Mucosa of descending colon (tissue), 3 donors: ENCODE measurements at places on chromosomes 5 and 9. TPM values are rescaled to one million over a fixed set of nuclear protein-coding genes. Genes with fewer than 3 reads are reported as not detected.

Gene TEX48
- not detected for total RNA-seq

Gene LRRC14B
- total RNA-seq = not detected

Gene LCN6
- total RNA-seq = 1.0 TPM

Gene TJP2
- 124 TPM for total RNA-seq

Gene RORB
- 0.19 TPM for total RNA-seq

Gene MYMK
- not detected for total RNA-seq

Gene HTR4
- total RNA-seq = 17.3 TPM

Gene TAF11L11
- total RNA-seq = not detected

GRCh38 chr5:110441035-110441434, 285.4 kb downstream of the TMEM232 start:
- no peak for DNase-seq

DNA sequence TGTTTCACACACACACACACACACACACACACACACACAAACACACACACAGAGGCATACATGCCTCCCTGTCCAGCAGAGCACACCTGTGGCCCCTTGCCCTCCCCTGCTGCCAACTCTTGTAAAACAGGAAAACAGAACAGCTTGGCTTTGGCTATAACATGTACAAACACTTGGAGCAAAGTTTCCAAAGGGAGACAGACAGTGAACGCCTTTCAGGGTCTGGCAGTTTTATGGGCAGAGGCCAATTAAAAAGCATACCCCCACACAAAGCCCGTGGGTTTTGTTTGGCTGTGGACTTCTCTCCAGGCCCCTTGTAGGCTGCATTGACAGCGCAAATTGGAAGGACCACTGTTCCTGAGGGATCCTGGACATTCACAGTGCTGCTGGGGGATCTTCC, 265.6 kb downstream of the PAPPA start:
- DNase-seq = no peak

- DNase-seq = no peak
Measured at GRCh38 chr9:73371801-73372200, 220.1 kb downstream of the ANXA1 start.

DNA sequence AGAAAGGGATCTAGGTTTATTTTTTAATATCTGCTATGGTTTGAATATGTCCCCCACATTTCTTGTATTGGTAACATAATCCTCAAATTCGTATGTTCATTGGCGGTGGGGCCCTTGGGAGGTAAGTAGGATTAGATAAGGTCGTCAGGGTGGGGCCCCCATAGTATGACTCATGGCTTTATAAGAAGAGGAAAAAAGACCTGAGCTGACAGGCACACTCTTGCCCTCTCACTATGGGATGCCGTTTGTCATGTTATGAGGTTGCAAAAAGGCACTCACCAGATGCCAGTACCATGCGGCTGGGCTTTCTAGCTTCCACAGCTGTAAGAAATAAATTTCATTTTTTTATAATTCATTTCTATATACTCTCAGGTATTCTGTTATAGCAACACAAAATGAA, 67.3 kb upstream of the SGCD start:
- no peak for DNase-seq

DNA sequence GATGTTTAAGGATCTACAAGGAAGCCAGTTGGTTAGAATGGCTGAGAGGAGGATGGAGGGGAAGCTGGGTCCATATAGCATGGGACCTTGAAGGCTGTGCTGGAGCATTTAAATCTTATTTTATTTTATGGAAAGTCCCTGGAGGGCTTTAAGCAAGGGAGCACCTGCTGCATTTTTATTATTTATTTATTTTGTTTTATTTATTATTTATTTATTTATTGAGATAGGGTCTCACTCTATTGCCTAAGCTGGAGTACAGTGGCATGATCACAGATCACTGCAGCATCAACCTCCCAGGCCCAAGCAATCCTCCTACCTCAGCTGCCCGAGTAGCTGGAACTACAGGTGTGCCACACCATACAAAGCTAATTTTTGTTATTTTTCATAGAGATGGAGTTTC, 4.9 kb upstream of the MVB12B start:
- no peak for DNase-seq

DNA sequence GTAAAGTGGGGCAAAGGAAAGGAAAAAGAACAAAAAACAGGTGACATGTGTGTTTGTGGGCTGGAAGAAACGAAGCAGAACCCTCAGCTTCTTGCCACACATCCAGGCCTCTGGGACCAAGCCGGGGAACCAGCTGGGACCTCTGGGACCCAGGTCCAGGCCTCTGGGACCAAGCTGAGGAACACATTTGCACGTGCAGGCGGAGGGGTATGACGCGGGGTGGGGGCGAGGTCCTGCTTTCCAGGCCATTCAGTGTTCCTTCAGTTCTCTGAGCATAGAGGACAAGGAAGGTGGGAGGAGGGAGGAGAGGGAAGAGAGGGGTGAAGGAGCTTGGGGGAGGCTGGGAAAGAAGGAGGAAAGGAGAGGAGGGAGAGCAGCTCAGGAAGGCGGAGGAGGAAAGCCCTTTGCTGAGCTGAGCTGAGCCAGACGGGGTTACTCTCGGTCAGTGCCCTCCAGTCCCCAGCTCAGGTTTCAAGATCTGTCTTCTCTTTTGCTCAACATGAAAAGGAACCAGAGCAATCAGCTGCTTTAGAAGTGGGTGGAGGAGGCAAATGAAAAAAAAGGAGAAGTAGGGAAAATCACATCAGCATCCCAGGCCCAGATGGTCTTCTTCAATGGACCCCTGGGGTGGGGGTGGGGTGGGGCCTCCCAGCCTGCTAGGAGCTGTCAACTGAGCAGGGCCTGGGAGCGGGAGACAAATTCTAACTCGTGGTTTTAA, 59.1 kb downstream of the ABCA1 start:
- DNase-seq = peak; percentile 36

DNA sequence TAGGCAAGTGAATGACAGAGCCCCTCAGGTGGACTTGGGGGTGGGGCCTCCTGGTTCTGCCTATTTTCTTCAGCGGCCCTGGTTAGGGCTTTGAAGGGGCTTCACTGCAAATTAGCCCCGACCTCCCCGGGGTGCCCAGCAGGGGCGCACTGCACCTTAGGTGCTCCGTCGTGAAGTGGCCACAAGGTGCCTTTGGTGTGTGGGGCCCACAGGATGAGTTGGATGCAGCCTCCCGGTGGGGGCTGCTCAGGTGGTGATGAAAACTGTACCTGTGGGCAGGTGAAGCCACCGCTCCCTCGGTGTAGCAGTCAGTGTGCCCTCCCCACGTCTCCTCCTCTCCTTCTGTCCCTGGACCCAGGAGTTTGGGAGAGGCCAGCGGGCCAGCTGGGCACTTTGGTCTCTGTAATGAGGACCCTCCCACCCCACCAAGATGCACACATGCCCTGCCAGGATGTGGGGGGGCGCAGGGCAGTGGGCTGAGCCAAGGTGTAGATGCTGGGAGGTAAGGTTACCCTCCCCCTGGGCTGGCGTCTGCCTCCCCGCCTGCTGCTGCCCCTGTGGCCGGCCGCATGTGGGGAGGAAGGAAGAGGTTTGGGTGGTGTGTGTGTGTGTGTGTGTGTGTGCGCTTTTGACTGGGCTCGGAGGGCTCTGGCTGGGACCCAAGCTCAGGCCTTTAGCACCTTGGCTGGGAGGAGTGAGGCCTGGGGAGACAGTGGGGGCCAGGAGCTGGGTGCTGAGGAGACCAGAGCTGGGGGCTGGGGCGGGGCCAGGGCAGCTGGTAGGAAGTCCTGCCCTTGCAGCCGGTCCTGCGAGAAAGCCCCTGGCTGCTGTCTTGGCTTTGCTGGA, 55.6 kb downstream of the RXRA start:
- DNase-seq = peak; percentile 72

DNA sequence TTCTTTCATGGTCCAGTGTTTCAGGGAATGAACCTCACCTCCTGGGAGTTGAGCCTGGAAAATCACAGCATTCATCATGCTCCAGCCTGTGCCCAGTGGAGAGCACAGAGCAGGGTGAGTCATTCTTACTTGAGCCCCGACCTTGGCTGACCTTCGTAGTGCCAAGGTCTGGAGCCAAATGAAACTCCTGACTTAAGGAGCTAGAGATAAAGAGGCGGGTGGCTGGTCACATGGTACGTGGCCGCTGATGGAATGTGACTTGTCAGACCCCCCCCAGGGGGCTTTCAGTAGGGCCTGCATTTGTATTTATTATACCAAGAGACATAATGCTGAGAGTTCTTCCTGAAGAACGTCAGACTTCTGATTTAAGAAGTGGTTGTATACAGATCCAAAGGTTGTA, 15.0 kb upstream of the PIP5K1B start:
- DNase-seq = no peak

GRCh38 chr9:113540466-113540865, 76.9 kb downstream of the RGS3 start:
- no peak for DNase-seq

DNA sequence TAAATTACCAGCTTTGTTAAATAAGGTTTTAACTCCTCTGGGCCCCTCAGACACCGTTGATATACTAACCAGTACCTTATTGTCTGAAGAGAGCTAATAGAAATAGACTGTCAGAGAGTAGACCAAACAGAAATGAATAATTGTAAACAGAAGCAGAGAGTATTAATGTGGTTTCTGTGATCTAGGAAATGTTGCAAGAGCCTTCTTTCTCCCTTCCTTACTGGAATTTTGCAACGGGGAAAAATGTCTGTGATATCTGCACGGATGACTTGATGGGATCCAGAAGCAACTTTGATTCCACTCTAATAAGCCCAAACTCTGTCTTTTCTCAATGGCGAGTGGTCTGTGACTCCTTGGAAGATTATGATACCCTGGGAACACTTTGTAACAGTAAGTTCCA, 5.1 kb downstream of the TYRP1 start:
- no peak for DNase-seq

- DNase-seq = no peak
Measured at GRCh38 chr9:23682352-23682751, 143.7 kb downstream of the ELAVL2 start.

DNA sequence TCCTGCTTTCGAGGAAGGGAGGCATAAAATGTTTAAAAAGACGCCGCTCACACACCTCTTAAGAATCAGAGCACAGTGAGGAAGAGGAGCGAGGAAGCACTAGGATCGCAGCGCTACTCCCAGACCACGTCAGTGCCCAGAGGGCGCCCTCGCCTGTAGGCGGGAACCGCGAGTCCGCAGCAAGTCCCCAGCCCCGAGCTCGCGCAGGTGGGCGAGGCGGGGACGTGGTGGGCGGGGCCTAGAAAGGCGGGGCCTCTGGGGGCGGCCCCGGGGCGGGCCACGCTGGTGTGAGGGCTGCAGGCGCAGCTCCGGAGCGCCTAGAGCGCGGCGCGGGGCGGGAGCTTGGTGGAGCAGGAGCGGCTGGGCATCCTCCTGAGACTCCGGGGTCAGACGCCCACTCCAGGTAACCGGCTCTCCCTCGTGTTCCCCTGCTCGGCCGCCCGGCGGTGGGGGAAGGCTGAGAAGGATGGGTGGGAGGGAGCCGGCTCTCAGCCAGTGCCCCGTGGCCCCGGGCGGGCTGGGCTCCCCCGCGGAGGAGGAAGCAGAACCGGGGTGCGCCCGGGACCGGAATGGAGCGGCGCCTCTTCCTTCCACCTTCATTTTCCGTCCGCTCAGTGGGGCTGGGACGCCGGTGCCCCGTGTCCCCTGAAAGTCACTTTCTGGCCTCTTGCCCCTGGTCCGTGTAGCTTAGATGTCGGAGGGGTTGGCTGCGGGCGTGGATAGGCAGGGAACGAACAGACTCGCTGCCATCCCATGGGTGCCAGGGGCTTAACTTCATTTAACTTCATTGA, at the start of gene GCNT1:
Gene GCNT1, plus strand, starts transcription at position 280 of the 791 bp plus-strand sequence. CDS start 43,200 bp downstream, outside the sequence.
- DNase-seq = peak; percentile 97

GRCh38 chr5:32615236-32615635, 29.9 kb downstream of the SUB1 start:
- no peak for DNase-seq

DNA sequence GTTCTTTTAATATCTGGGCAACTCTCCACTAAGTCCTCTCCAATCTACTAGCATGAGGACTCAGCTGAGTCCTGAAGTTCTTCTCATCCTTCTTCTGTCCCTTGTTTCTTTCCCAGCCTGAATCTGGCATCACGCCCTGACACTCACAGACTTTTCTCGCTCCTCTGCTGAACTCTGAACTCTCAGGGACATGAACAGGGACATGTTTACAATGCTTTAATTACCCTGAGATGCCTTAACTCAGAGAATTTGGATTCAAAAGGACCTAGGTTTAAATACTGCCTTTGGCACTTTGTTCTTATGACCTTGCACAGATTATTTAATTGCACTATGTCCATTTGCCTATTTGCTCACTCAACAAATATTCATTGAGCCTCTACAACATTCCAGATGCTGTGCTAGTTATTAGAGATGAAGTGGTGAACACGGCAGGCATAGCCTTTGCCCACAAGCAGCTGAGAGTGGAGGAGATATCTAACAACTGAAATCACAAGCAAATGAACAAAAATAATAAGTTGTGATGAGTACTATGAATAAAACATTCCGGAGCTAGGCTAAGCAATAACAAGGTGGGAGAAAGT, 106.0 kb downstream of the ADRB2 start:
- peak; percentile 20 for DNase-seq

GRCh38 chr5:42552597-42552996, 129.4 kb downstream of the GHR start:
- no peak for DNase-seq

- DNase-seq = no peak
Measured at GRCh38 chr5:97243353-97243752, 60.3 kb upstream of the RIOK2 start.

DNA sequence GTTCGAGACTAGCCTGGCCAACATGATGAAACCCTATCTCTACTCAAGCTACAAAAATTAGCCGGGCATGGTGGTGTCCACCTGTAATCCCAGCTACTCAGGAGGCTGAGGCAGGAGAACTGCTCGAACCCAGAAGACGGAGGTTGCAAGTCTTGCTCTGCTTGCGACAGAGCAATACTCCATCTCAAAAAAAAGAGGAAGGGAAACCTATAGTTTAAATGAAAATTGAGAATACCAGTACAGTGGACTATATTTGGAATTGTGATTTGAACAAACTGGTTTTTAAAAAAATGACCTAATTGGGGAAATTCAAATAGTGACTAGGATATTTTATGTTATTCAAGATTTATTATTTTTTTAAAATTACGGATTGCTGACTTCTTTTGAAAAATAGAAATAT, 33.2 kb downstream of the DIAPH1 start:
- DNase-seq = no peak

DNA sequence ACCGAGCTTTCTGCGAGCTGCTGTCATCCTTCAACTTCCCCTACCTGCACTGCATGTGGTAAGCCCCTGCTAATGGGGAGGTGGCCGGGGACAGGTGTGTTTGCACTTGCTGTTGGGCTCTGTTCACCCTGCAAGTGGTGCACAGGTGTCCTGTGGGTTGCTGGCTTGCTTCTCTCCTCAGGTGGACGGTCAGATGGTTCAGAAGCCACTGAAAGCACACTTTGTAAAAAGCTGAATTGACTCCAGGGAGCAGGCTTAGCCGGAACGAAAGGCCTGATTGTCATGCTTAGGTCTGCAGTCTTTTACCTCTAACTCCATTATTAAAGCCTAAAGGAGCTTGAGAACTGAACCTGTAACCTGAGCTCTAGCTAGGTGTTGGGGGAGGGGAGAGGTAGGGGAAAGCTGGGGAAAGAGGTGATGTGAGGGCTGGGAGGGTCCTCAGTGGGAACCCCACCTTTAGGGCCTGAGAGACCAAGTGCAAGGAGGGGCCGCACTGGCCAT, 37.6 kb downstream of the ACER2 start:
- DNase-seq = no peak

GRCh38 chr5:94595281-94595840, 23.0 kb downstream of the KIAA0825 start:
- no peak for DNase-seq

GRCh38 chr9:135879237-135879601, 28.1 kb downstream of the CAMSAP1 start:
- no peak for DNase-seq
